Chondrocyte (in vitro differentiated cells): ENCODE measurements at places on chromosomes 2 and 18.

DNA sequence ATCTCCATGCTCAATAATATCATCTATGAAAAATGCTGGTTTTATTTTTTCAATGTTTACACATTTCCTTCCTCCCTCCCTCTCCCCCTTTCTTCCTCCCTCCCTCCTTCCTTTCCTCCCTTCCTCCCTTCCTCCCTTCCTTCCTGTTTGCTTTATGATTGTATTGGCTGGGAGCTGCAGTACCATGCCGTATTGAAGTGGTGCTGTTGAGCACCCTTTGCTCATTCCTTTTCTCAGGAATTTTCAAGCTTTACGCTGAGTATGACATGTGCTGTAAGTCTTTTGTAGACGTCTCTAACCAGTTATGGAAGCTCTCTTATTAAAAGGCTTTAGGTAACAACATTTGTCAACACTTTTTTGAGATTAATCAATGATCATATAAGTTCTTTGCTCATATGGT, 100.4 kb downstream of the SNTG2 start:
- DNase-seq = no peak

- no peak for DNase-seq
Observed at GRCh38 chr18:52409727-52410126, 69.7 kb downstream of the DCC start.

GRCh38 chr2:99399063-99399462, 61.9 kb downstream of the EIF5B start:
- DNase-seq = no peak

- no peak for DNase-seq
Observed at GRCh38 chr18:24089076-24089475, 49.8 kb upstream of the CABYR start.

- no peak for DNase-seq
Observed at GRCh38 chr2:236173036-236173728, 5.0 kb upstream of the GBX2 start.

DNA sequence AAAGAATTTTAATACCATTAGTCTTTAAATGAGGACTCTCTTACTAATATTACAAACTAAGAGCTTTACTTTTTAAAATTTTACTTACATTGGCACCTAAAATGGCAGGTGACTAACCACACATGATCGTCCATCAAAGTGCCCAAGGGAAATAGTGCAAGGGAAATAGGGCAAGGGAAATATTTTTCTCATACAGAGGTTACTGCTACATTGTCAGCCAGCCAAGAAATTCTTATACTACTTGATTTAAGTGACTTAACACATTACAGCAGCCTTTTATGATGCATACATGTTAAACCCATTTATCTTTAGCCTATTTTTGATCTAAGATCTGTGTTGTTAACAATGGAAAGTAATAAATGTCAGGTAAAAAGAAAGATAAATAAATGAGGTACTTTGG, 587.2 kb upstream of the PKDCC start:
- no peak for DNase-seq

DNA sequence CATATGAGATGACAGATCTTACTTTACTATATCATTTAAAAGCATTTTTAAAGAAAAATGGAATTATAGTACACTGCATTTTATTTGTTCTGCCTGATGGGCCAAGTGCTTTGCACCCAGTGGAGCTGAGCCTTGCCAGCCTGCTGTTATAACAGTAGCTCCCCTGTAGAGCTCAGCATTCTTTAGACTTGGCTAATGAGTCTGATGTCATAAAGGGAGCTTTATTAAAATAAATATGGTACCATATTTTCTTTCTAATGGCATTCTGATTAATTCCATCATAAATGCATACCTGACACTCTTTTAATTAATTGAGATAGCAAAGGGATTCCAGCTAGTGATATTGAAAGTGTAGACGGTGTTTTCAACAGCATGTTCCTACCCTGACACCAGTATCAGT, 40.7 kb downstream of the PARD3B start:
- no peak for DNase-seq

DNA sequence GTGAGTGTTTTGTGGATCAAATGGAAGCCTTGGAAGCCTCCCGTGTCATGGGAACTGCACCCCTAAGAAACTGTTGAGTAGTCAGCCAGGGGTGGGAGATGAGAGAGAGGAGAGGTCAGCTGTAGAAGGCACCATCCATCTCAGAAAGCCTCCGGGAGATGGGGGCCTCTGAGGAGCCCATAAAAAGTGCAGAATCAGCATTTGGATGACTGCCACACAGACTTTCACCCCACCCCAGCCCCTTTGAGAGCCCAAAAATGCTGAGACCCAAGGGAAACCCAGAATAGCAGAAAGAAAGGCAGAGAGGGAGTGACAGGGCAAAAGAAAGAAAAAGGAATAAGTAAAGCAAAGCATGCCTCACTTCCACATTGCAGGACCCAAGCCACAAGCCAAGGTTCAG, 443.1 kb upstream of the ZEB2 start:
- DNase-seq = no peak

DNA sequence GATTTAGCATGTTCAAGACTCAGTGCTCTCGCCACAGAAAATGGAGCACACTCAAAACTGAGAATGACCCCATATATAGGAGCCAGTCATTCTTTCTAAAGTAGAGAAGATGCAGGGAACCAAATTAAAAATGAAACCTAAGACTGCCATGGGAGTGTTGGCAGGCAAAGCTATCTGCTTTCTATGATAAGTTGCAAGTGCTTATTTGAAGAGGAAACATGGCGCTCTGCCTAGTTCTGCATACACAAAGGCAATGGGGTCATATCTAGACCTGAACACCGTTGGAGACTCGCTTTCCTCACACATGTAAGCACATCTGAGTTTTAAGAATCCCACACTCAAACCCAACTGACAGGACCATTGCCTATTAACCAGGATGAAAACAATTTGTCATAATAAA, 292.5 kb downstream of the ALK start:
- no peak for DNase-seq

GRCh38 chr18:32915516-32915915, 142.7 kb upstream of the KLHL14 start:
- no peak for DNase-seq

DNA sequence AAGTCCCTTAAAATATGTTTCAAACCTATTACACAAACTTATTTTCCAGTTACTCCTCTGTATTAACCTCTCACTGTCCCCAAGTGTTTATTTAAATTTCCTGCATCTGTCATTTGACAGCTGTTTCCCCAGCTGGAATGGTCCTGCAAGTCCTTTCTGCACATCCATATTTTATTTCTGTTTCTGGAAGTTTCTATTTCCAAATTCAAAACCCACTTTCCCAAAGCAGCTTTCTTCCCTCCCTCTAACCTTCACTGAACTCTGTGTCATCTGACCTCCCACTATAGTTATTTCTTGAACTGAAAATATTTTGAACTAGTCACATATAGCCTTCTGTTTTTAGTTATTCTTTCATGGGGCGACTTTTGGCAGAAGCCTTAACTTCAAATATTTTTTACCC, 459.4 kb upstream of the MC4R start:
- no peak for DNase-seq

DNA sequence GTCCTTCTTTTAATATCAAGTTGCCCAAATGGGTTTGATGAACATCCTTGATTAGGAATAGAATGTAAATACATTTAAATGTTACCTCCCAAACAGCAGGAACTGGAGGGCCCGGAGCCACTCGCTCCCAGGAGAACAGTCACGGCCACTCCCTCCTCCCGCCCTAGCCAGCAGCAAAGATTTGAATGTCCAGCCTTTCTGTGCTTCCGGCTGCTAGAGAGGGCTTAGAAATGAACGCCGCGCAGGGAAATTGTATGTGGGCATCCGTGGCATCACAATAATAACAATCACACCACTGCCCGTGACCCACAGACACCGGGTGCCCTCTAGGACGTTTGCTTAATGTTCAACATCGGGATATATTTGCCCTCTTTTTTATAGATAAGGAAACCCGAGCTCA, 164.9 kb upstream of the SALL3 start:
- DNase-seq = no peak

DNA sequence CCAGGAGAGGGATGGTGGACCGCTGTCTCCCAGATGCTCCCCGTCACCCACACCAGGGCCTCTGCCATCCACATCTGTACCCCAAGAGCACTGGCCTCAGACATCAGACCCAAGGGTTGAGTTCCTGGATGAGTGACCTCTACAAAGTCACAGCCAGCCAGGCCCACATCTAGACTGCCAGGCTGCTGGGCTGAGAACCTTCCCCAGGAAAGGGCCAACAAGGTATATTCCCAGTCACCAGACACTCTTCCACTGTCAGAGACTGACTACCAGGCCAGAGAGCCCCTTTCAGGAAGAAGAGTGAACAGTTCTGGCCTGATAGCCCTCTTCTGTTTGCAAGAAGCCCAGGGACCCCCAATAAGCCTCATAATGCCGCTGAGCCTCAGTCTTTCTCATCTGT, 44.3 kb downstream of the C1QL2 start:
- DNase-seq = no peak

GRCh38 chr2:181892799-181893435, 1.4 kb downstream of the ITPRID2 start:
- no peak for DNase-seq

DNA sequence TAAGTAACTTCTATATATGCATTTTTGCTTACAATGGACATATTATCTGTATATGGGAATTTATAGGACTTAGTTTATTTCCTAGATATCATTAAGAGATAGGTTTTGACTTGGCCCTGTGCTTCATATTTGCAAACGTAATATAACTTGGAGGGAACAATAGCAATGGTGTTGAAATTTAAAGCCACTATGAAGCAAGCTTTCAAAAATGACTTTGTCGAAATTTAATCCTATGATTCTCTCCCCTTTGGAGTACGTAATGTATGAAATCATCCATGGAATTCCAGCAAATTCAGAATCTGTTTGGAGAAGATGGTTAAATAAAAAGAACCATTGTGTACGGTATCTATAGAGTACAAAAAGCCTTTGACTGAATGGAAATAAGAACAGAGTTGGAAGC, 486.3 kb downstream of the ARHGAP15 start:
- DNase-seq = no peak

DNA sequence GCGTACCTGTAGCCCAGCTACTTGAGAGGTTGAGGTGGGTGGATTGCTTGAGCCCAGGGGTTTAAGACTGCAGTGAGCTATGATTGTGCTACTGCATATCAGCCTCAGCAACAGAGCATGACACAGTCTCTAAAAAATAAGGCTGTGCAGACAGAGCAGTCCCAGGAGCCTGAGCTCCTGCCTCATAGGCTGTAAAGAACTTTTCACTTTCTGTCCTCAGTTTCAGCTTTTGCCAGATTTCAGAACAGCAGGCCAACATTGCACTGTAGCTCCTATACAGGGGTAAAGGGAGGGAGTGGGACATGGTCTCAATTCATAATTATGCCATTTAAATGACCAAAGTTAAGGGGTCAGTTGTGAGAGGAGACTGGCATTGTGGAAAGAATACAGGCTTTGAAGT, 150.6 kb downstream of the GALNT1 start:
- DNase-seq = no peak

DNA sequence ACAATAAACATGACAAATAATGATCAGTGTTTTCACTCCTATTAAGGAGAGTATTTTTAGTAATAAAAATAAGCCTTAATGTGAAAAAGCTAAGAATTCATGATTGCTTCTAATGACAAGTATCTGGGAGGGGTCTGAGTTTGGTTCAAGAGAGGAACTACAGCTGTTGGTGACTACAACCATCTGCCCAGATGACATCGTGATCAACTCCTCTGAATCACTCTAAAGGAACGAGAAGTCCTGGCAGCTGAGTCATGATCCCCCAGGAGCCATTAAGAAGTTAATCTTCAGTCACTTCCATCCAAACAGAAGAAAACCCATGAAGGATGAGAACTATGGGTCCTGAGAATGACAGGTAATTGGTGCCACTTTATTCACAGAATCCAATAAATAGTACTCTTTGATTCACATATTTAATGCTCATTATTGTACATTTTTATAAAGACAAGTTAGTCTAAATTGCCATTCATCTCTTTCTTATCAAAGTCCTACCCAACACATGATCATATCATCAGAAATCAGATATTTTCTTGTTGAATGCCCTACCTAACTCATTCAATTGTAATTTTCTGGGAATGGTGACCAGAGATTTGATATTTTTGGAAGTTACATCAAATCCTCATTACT, 6.8 kb downstream of the TFPI start:
- DNase-seq = no peak

DNA sequence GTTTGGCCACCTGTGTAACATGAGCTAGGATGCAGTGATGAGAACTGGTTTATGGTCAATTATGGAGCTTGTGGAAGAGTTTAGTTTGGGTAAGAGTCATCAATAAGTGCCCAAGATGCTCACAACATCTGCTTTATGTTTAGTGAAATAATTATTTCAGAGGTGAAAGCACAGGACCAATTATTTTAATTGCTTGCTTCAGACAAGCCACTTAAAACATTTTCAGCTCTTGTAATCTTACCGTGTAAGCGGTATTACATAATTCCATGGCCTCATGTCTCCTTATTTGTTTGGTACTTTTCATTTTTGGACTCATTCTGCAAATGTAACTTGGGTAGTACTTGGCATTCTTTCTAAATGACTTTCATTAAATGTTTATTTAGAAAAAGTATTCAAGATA, 5.4 kb downstream of the B3GNT2 start:
- no peak for DNase-seq

- DNase-seq = no peak
Observed at GRCh38 chr2:31563273-31563839, 17.4 kb downstream of the SRD5A2 start.

DNA sequence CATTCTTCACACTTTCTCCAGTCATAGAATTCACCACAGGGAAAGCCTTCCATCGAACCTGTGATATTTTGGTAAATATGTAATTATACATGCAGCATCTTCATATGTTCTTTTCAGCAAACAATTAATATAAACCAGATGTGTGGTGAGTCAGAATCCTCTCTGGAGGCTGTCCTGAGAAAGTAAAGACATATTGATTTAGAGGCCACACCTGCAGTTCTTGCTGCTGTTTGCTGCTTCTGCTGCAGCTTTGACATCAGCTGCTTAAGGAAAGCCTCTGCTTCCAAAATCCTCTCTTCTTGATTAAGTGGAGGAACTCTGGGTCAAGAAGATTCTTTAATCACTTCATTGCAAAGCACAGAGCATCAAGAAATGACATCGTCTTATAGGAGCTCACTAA, 568.8 kb upstream of the ZEB2 start:
- no peak for DNase-seq

DNA sequence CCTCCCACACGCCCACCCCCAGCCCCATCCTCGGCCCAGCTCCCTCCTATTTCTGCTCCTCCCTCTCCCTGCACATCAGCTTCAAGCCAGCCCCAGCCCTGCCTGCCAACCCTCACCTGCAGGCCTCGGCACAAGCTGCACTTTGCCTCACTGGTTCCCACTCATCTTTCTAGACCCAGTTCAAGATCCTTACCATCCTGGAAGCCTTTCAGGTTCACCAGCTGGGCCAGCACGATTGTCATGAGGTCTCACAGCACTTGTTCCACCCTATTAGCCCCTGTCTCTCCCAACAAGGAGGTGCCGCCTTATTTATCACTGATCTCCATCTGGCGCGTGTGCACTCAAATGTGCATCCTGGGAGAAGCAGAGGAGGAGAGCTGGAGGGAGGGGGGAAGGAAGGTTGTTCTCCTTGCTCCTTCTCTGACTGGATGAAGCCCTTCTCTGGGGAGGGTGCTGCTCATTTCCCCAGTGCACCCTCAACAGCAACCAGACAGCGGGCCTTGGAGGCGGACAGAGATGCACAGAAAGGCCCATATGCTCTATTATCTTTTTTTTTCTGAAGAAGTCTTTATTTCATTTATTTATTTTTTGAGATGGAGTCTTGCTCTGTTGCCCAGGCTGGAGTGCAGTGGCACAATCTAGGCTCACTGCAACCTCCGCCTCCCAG, 15.5 kb upstream of the BIN1 start:
- no peak for DNase-seq
